ENCODE measurements at places on chromosomes 5 and 9. TPM values are rescaled to one million over a fixed set of nuclear protein-coding genes. Genes with fewer than 3 reads are reported as not detected.

- no peak for DNase-seq
These were observed 126.1 kb upstream of the IFNE start for GRCh38 chr9:21608200-21608599.

DNA sequence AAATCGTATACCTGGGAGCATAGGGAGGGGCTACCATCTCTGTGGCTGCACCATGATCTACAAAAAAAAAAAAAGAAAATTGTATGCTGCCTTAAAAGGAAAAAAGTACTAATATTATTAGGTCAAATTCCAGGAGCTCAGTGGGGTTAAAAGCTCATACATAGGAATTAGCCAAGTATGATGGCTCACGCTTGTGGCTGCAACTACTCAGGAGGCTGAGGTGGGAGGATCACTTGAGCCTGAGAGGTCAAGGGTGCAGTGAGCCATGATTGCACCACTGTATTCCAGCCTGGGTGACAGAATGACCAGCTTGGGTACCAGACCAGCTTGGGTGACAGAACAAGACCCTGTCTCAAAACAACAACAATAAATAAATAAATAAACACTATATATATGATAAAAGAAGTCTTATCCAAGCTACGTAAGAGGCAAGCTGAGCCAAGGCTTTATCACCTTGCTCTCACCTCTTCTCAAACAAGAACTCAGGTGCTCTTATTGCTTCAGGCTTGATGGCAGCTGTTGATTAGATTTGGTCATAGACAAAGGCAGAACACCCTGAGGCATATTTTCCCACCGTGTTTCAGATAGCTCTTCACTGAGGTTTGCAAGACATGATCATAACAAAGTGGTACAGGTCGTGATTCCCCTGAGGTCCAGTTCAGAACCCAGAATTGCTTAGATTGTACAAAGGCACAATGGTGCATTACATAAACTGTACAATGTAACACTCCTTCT, 3.3 kb upstream of the FBXW11 start:
- DNase-seq: no peak

Gene F2RL2
- 0.27 TPM for total RNA-seq

- no peak for DNase-seq
These were observed 98.8 kb upstream of the BASP1 start for GRCh38 chr5:17118631-17119030.

- no peak for DNase-seq
These were observed 41.7 kb upstream of the CEP72 start for GRCh38 chr5:570446-570845.

GRCh38 chr5:56853698-56854097, 38.3 kb downstream of the MAP3K1 start:
- no peak for DNase-seq

DNA sequence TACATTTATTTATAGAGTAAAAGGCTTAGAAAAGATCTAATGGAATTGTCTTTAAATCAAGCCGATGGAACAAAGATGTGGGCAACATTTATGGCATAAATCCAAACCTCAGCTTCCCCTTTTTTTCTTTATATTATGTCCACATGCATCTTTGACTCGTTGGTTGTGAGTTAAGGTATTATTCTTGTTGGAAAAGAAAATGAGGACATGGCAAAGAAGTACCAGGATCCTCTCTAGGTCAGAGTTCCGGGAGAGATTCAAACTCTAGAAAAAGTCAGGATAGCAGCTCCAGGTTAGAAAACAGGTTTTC, 508 bp upstream of the NME5 start:
- no peak for DNase-seq

DNA sequence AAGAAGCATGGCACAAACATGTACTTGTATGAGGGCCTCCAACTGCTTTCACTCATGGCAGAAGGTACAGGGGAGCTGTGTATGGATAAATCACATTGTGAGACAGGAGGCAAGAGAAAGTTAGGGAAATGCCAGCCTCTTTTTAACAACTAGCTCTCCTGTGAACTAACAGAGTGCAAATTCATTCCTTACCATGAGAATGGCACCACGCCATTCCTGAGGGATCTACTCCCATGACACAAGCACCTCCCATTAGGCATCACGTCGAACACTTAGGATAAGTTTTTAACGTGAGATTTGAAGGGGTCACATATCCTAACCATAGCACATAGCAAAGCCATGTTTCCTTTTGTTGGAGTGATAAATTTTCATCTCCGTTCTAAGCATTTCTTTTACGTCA, 747.2 kb upstream of the CHD1 start:
- no peak for DNase-seq

GRCh38 chr5:172939071-172939470, 20.2 kb upstream of the RPL26L1 start:
- DNase-seq: no peak

GRCh38 chr5:4659851-4660250, 480.3 kb upstream of the ADAMTS16 start:
- no peak for DNase-seq

DNA sequence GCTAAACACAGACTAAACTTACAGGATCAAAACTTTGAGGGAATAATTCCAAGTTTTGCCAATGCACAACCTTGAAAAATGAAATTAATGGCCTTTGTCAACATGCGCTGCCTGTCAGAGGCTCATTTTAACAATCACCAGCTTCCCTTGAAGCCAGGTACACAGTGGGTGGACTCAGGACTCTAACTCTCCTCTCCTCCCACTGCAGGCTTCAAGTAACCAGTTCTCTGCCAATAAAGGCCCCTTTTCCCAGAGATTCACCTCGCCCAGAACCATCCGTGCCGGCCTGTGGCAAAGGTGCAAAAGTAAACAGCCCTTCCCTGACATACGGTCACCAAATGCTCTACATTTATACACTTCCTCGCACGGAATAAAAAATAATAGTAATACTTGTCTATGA, 18.4 kb upstream of the FBP2 start:
- DNase-seq: no peak

GRCh38 chr9:93467462-93467861, 14.1 kb upstream of the FAM120AOS start:
- DNase-seq: no peak

Gene SCGB3A2
- total RNA-seq: not detected

DNA sequence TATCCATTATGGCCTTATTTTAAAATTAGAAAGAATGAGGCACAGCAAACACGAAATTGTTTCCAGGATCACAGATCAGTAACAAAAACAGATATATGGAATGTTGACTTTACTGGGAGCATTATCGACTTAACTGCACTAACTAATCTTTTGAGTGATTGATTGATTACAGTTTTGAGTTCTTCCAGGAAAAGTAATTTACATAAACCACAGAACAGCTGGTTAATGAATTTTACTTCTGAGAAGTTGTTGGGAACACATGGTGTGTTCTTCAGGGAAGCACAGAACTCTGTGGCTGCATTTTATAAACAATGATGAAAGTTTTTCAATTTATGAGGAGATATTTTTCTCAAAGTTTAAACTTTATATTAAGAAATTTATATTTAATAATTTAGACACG, 802.4 kb upstream of the ACO1 start:
- DNase-seq: no peak

DNA sequence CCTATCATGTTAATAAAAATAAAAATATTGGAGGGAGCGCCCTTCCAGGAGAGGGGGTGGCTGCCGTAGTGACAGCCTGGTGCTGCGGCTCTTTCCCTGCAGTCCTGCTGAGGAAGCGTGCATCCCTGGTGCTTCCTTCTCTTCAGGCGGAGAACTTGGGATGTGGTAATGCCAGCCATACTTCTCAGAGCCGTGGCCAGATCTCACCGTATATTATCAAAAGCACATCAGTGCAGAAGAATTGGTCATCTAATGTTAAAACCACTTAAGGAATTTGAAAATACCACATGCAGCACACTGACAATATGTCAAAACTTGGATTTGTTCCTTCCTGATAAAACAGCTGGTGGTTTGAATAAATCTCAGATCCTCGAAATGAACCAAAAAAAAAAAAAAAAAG, 17.7 kb downstream of the C9orf40 start:
- DNase-seq: no peak

DNA sequence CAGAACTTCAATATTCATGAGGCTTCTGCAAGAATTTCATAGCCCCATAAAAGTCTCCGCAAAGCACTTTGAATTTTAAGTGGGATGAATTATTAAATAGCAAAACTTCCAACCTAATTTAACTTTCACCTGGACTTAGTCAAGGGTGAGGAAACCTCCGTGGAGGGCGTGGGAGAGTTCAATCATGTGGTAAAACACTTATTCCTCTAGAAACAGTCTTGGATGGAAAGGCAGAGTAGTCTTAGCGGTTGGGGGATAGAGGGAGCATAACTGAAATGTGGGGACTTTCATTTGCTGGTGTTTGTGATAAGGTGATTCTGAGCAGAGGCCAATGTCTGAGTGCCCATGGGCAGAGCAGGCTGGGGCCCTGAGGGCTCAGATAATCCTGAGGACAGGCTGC, 241.9 kb downstream of the IRX1 start:
- no peak for DNase-seq

DNA sequence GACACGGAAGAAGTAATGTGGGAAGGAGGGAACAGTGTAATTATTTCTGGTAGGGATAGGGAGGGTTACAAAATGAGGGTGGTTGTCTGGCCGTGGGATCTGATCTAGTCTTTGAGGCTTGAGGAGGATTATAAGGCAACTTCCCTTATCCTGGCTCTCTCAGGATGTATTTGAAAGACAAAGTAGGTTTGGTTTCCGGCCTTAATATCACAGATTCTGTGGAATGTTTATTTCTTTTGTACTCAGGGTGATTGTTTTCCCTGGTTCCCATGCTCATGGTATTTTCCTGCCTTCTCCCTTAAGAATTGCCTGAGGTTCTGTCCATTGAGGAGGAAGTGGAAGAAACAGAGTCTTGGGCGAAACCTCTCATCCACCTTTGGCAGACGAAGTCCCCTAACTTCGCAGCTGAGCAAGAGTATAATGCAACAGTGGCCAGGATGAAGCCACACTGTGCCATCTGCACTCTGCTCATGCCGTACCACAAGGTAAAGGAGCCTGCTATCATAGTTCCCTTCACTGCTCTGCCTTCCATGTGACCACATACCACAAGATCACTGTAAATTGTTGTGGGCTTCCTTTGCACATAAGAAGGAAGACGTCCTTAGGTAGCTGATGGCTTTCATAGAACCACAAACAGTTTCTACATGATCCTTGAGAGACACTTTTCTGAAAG, 253.8 kb downstream of the KDM4C start:
- DNase-seq: no peak

Gene SPINK7
- total RNA-seq: not detected

DNA sequence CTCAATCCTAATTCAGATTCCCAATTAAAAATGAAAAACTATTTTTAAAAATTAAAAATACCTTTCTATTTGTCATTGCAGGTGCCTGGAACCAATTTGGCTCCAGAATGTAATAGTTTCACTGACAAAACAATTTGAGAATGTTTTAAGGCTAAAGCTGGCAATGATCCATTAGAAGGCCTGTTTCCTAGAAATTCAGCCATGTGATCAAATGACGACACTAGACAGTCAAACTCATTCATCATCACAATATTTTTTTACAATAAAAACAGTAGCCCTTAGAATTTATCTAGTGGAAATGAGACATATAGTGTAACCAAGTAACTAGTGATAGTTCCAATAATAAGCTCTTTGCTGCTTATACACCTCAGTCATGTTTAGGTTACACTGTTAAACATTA, 75.4 kb upstream of the MAP3K1 start:
- DNase-seq: no peak

GRCh38 chr9:124621371-124622328, 114.5 kb upstream of the NR5A1 start:
- peak; percentile 62 for DNase-seq

GRCh38 chr5:93909356-93909755, 168.0 kb upstream of the POU5F2 start:
- no peak for DNase-seq

Gene MYO10
- 21.7 TPM for total RNA-seq

Gene PCDHGC3
- 72.8 TPM for total RNA-seq

Gene PRRX2
- not detected for total RNA-seq

Gene DIRAS2
- total RNA-seq: 55.5 TPM

GRCh38 chr5:160628619-160628968, 206.9 kb downstream of the PTTG1 start:
- DNase-seq: no peak

DNA sequence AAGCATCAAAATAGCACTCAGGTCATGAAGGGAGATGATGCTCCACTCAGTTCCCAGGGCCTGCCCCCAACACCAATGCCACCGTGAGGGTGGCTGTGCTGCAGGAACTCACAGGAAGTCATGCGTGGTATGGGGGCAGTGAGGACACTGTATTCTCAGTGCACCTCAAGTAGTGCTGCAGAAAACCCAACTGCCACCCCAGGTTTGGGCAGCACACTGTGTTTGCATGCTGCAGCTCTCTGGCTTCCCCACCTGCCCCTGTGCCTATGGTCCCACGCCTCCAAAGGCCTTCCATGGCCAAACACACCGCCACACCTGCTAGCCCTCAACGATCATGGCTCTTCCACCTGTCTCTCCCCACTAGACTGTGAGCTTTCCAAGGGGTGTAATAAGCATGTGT, 14.3 kb downstream of the LHFPL2 start:
- no peak for DNase-seq

Gene CRB2
- total RNA-seq: 18.1 TPM

Gene ARID3C
- 0.45 TPM for total RNA-seq

GRCh38 chr5:160133071-160133917, 14.0 kb upstream of the PWWP2A start:
- no peak for DNase-seq

GRCh38 chr5:138978080-138978479, 102.9 kb upstream of the LRRTM2 start:
- no peak for DNase-seq

Gene MARCHF11
- total RNA-seq: 1.6 TPM

Gene FSD1L
- total RNA-seq: 71.7 TPM

- DNase-seq: no peak
These were observed 66.2 kb downstream of the IZUMO3 start for GRCh38 chr9:24479361-24480059.

Gene FCN2
- total RNA-seq: not detected

GRCh38 chr9:101026824-101027223, 1.7 kb upstream of the PLPPR1 start:
- no peak for DNase-seq

DNA sequence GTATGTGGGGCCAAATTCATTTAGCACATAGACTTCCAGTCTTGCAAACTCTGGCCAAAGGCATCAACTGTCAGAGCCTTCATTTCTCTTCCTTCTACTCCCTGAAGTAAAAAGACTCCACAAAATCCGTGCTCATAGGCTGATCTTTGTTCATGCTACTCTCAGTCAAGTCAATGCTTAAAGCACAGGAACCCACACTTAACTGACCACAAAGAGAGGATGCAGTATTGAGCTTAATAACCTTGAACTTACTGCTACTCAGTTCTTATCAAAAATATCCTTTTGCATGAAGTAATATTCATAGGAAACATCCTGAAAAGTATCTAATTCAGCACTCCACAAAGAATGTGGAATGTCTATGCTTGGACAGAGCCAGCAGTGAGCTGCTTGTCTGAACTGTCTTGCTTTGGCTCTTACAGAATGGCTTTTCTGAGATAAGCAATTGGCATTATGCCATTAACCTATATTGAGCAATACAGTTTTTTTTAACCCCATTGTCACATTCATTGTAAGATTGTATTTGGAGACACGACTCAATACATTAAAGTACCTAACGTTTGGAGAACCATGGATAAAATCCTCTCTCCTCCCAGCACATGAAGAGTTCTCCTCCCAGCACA, 21.7 kb downstream of the LPAR1 start:
- DNase-seq: no peak

Gene C5orf58
- total RNA-seq: not detected

GRCh38 chr5:77356740-77357139, 135.4 kb downstream of the WDR41 start:
- no peak for DNase-seq

Gene NEUROG1
- total RNA-seq: 2.6 TPM

All from cerebellum (tissue), 4 donors.